Uterus (tissue), 4 donors: ENCODE measurements at places on chromosomes 11 and 22. TPM values are rescaled to one million over a fixed set of nuclear protein-coding genes. Genes with fewer than 3 reads are reported as not detected.

SMTNL1 gene
- not detected for total RNA-seq

MOGAT2 gene
- not detected for total RNA-seq

- DNase-seq: no peak
Measured at GRCh38 chr11:57081356-57081755, 92.6 kb downstream of the OR5AK2 start.

DNA sequence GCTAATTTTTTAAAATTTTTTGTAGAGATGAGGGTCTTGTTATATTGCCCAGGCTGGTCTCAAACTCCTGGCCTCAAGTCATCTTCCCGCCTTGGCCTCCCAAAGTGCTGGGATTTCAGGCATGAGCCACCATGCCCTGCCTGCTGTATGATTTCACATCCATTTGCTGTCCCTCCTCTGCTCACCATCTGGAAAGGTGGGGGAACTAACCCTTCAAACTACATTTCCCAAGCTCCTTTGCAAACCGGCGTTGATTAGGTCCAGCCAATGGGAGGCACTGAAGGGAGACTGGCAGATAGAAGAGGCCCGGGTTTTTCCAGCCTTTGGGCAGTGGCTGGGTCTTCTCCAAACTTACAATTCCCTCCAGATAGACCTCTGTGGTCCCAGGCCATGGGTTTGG is 19.3 kb downstream of the RFPL1 start:
- DNase-seq: no peak

DNA sequence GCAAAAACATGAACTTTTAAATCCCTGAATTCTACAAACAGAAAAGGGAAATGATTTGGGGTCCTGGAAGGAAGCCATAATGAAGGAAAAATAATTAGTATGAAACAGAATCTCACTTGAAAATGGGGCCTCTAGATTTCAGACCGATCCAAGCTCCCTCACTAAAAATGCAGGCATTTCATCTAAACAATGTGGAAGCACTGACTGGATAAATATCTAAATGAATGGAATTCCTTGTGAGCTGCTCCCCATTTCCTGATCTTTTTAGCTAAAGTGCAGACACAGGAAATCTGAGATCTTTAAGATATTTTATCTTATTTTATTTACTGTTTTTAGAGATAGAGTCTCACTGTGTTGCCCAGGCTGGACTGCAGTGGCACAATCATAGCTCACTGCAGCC is 1255.8 kb downstream of the LRRC4C start:
- DNase-seq: no peak

DBX1 gene
- total RNA-seq: not detected

GRCh38 chr11:16981651-16982194 is 32.5 kb downstream of the PLEKHA7 start:
- DNase-seq: no peak

MLC1 gene
- total RNA-seq: not detected

- DNase-seq: no peak
Measured at GRCh38 chr11:134398079-134398444, 14.0 kb downstream of the B3GAT1 start.

SPON1 gene
- total RNA-seq: 22.5 TPM

HTR3A gene
- not detected for total RNA-seq

DNA sequence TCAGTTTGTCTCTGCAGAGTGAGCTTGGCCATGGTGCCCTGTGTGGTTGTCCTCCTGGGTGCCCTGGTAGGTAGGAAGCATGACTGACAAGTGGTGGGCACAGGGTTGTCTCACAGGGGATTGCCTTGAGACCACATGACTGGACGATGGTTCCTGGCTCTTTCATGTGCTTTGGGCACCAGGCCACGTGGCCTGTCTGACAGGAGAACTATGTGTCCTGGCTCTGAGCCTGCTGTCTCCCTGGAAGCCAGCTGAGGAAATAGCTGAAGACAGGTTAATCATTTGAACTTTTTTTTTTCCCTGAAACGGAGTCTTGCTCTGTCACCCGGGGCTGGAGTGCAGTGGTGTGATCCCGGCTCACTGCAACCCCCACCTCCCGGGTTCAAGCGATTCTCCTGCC is 93.2 kb downstream of the LDLRAD3 start:
- no peak for DNase-seq

- no peak for DNase-seq
Measured at GRCh38 chr22:40385036-40385782, 14.8 kb downstream of the SGSM3 start.

DNA sequence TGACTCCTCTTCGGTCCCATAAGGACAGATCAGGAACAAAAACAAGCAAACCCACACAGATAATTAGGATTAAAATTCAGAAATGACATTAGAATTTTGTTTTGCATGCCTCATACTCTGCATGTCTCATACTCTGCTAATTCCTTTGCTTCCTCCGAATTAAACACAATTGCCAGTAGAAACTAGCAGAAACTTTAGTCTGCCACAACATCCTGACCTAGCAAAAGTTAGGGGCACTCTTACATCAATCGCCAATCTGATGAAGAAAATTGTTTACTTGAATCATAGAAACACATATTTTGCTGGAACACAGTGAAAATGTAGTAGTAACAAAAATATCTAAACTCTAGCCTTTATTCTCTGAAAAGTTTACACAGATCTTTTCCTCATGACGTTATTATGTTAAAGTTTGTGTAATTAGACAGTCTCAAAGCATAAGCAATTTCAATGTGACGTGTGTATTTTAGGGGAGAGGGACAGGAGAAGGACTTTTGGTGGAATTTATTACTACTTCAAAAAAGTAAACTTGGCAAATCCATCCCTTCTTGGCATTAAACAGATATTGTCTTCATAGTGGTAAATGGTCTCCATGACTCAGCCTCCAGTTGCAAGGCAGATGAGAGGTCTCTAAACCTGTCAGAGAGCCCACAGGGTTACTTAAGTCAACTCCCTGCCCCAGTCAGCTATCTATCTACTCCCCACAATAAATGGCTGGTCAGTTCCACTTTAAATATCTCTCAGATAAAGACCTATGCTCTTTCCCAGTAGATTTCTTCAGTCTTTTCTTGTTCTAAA is 249.8 kb upstream of the UBASH3B start:
- no peak for DNase-seq

DNA sequence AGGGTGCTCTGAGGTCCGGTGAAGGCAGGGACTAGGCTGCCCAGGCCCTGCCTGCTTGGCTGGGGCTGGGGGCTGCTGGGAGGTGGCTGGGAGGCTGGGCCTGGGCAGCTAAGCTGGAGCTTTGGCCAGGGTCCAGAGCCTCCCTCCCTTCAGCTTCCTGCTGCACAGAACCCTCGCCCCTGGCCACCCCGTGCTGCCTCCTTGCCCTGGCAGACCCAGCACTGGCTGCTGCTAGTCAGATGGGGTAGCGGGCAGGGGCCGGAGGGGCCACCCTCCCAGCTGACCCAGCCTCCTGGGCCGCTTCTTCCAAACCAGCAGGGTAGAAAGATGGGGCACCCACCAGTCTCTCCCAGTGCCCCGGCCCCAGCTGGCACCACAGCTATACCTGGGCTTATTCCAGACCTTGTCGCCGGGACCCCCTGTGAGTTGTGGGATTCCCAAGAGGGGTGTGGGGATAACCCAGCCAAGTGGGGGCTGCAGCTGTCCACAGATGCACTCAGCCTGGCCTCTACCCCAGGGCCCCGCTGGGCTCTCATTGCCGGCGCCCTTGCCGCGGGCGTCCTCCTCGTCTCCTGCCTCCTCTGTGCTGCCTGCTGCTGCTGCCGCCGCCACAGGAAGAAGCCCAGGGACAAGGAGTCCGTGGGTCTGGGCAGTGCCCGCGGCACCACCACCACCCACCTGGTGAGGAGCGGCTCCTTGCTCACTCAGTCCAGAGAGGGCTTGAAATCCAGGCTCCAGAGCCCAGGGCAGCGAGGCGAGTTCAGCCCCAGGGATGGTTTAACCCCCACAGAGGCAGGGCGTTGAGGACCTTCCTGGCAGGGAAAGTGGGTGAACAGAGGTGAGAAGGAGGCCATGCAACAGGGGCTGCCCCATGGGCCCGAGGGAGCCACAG is at the start of gene SYT8:
Gene SYT8 (plus strand): TSS at position 212 of the 892 bp plus-strand sequence. CDS start 116 bp downstream, at position 328.
- no peak for DNase-seq

- DNase-seq: no peak
Measured at GRCh38 chr22:43397766-43398165, 14.0 kb upstream of the MPPED1 start.

DNA sequence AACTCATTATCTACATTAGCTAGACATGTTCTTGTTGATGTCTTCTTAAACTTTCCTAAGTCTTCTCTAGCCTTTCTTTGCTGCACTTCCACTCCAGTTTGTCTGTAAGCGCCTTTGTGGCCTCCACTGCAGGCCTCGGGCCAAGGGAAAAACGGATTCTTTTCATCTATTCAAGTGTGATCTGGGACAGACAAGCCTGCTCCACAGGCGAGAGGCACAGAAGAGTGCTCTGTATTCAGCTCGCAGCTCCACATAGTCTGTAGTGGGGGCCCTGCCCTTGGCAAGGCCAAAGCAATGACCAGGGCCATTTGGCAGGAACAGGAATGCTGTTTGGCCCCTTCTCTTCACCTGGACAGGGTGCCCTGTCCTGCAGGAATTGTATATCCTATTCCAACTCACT is 84.1 kb upstream of the BARX2 start:
- no peak for DNase-seq

C11orf97 gene
- not detected for total RNA-seq

DNA sequence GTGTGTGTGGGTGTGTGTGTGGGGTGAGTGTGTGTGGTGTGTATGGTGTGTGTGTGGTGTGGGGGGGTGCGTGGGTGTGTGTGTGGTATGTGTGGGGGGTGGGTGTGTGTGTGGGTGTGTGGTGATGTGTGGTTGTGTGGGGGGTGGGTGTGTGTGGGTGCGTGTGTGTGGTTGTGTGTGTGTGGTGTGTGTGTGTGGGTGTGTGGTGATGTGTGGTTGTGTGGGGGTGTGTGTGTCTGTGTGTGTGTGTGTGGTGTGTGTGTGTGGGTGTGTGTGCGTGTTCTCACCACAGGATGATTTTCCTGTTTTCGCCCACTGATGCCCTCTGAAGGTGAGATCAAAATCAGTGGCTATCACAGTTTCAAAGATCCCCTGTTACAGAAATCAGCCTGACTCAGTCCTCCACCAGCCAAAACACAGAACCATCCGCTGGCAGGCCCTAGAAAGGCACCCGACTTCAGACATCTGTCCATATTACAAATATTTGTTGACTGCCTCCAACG is 24.7 kb downstream of the CPT1A start:
- DNase-seq: no peak

GRCh38 chr11:20364341-20364792 is 853 bp downstream of the HTATIP2 start:
- DNase-seq: no peak
